8988T (cell line): ENCODE measurements at places on chromosomes 4 and X.

- DNase-seq: no peak
Measured at GRCh38 chr4:39427520-39428114, 20.9 kb downstream of the KLB start.

DNA sequence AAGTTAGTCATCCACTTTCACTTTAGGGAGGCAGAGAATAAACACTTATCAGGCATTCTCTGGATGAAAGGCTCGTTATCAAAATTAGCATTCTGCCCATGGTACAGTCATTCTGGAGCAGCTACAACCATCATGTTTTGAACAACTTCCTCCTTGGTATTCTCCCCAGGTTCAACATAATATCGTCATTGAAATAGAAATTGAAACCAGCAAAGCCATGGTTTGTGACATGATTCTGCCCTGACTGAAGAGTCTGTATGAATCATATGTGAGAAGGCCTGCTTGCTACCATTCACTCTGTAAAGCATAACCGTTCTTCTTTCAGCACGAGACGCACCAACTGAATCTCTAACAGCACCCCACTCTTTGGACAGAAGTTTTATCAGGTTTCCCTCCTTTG, 127.5 kb upstream of the RADX start:
- no peak for DNase-seq

DNA sequence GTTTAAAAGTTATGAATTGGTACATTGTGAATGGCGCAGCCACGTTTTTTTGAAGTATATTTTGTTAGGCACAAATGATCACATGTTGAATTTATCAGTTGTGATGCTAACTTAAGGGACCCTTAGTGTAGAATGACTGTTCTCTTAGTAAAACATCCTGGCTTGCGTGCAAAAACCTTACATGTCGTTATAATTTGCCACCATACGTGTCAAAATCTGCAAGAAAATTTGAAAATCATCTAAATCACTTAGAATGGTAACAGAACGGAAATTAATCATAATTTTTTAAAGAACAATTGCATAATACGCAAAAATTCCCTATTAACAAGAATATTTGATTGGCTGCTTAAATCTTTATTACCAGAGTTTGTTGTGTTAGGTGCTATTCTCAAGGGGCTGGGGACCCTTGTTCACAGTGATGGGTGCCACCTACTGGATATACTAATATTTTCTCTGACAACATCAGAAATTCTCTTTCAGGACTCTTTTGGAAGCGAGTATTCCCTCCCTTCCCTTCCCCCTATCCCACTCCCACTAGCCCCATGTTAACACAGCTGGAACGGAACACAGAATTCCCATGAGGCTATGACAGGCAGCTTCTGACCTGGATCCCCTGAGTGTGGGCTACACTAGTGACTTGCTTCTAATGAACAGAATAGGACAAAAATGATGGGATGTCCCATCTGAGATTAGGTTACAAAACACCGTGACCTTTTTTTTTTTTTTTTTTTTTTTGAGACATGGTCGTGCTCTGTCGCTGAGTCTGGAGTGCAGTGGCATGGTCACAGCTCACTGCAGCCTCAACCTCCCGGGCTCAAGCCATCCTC, 71.8 kb downstream of the SUPT20HL2 start:
- peak; percentile 18 for DNase-seq

- no peak for DNase-seq
Measured at GRCh38 chrX:154991476-154991875, 31.0 kb downstream of the F8 start.

DNA sequence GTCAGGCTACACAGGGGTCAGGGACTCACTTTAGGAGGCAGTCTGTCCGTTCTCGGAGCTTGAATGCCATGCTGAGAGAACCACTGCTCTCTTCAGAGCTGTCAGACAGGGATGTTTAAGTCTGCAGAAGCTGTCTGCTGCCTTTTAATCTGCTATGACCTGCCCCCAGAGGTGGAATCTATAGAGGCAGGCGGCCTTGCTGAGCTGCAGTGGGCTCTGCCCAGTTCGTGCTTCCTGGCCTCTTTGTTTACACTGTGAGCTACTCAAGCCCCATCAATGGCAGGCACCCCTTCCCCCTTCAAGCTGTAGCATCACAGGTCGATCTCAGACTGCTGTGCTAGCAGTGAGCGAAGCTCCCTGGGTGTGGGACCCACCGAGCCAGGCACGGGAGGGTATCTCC, 31.5 kb upstream of the UNC5C start:
- DNase-seq: no peak

GRCh38 chr4:63717384-63717783, 691.9 kb downstream of the TECRL start:
- DNase-seq: no peak

- DNase-seq: no peak
Measured at GRCh38 chr4:110020646-110021443, 108.2 kb downstream of the EGF start.

GRCh38 chr4:89754531-89754930, 82.4 kb downstream of the SNCA start:
- no peak for DNase-seq

GRCh38 chr4:6372649-6373525, 99.5 kb downstream of the PPP2R2C start:
- DNase-seq: peak; percentile 92

- no peak for DNase-seq
Measured at GRCh38 chrX:12881914-12882313, 15.0 kb downstream of the TLR7 start.

DNA sequence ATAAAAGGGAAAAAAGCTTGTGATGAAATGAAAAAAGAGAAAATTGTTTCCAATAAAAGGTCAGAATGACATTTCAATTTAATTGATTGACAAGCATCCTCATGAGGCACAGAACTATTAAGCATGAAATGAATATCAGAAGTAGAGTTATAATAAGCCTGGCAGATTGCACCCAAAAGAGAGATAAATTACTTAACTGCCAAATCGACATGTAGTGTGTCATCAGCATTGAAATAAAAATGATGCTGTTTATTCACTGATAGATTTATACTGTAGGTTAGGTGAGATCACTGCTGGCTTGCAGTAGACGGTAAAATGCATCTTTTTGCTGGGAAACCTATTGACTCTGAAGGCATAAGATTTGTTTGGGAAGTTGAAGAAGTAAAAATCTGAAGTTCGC, 507.2 kb downstream of the FSTL5 start:
- no peak for DNase-seq

DNA sequence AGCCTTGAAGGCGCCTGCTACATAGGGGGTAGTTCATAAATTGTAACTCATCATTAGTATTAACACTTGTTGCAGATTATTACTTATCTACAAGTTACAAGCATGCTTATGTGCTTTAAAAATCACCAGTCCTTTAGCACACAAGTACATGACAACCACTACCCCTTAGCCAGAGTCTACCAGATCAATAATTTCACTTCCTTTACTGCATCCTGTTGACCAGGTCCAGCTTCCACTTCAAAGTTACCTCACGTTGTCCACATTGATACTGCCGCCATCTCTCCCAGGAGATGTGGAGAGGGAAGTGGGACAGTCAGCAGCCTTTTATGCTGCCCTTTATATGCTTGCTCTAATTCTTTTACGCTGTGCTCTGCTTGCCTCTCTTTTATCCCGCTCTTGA, 231.3 kb upstream of the CXXC4 start:
- DNase-seq: no peak

DNA sequence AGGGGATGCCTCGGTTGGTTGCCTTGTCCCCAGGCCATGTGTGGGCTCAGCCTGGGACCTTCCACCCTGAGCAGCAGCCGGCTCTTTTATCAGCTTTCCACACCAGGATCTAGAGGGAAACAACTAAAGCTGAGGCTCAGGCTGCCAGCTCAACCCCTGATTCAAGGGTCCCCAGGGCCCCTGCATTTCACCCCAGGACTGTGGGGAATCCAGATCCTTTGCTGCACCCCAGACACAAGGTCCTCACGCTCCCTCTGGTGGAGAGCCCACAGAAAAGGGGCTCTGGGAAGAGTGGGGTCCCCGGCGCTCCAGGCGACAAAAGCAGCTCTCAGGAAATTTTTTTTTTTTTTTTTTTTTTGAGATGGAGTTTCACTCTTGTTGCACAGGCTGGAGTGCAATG, 64.3 kb downstream of the ZFYVE28 start:
- DNase-seq: no peak

DNA sequence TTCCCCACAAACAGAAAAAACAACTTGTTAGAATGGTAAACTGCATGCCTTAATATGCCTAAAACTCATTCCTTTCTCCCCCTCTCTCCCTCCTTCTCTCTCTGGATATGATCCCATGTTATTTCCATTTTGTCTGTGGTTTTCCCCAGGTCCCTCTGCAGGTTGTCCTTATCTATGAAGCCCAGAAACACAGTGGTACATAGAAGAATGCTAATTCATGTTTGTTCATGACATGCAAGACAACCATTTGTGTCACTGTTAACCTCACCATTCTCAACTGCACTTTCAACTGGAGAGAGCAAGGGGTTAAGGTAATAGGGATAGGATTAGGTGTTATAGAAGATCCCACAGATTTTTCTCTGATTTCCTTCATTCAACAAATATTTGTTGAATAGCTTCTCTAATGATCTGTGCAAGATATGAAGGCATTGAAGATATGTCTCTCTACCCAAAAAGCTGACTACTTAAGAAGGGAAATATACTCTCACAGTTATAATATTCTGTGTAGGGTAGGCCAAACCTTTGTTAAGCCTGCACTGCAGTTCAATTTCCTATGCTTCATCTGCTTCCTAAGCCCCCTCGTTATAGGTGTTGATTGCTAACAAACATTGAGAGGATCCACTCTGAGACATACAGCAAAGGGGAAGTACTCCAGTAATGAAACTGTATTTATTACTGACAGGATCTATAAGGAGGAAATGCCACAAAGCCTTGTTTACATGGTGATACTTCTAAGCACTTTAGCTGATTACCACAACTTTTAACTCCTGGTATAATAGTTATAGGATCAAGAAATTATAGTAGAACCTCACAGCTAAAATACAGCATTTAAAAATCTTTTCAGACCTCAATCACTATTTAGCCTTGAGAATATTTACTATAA, 96.1 kb downstream of the FRYL start:
- no peak for DNase-seq

- DNase-seq: no peak
Measured at GRCh38 chr4:82866706-82867385, 24.1 kb downstream of the SEC31A start.

DNA sequence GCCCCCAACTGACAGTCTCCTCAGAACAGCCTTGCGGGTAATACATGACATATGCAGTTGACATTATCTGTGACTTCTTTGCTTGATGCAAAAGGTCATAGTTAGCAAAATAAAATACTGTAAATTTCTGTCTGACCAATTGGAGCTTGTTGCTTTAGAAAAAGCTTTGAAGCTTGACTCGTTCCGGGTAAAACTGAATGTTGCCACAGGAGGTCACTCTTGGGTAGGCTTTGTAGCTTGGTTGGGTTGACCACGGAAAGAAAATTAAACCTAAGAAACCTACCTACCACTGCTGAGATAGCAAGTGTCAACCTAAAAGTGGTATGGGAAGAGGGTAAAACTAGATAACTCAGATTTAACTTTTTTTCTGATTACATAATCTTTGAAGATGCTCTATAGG, 23.2 kb downstream of the PRPS2 start:
- no peak for DNase-seq

GRCh38 chr4:125780164-125780563, 465.4 kb downstream of the FAT4 start:
- no peak for DNase-seq

DNA sequence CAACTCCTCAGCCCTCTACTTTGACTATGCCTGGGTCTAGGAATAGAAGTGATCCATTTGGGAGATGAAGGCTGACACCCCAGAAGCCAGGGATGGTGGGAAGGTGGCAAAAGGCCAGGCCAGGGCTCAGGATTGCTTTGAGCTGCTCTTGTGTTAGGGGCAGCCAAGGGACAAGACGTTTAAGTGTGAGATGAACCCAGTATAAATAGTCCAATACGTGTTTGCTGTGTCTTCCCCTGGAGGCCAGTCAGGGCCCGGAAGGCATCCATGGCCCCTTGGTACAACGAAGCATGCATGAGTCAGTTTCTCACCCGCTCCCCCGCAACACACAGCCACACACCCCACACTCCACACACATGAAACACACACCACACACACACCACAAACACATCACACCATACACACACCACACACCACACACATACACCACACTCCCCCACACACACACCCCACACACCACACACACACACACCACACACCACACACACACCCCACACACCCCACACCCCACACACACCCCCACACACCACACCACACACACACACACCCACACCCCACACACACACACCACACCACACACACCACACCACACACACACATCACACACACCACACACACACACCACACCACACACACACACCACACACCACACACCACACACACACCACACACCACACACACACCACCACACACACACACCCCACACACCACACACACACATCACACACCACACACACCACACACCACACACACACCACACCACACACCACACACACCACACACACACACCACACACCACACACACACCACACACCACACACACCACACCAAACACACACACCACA, 5.1 kb downstream of the STARD8 start:
- DNase-seq: no peak

GRCh38 chr4:109079201-109079600, 223.3 kb downstream of the COL25A1 start:
- no peak for DNase-seq

DNA sequence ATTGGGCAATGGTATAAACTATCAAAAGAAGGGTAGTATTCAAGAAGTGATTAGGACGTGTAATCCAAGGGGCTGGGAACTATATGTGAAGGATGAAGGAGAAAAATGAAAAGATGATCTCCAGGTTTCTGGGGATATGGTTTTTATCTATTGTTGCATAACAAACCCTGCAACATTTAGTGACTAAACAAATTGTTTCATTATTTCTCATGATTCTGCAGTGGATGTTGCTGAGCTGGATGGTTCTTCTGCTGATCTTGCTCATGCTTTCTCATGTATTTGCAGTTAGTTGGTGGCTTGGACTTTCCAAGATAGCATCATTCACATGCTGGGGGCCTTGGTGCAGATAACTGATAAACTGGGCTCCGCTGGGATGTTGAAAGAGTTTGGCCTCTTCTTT, 29.1 kb downstream of the PHOX2B start:
- DNase-seq: no peak

DNA sequence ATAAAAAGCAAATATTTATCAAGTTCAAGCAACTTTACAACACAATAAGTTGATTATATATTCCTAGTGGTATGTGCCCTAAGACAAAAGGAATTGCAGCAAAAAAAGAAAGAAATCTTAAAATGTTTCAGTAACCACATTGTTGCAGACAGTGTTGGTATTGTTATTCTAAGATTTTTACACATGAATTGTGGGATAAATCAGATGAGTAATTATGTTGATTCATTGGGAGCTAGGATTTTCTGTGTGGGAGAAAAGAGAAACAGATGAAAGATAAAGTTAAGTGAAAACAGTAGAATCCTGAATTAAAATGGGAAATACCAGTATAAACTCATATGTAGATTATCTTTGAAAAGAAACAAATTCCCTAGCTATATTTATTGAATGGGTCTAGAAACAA, 362.4 kb downstream of the PPP3CA start:
- DNase-seq: no peak

- DNase-seq: no peak
Measured at GRCh38 chrX:142999199-142999701, 26.5 kb upstream of the SPANXN4 start.

- no peak for DNase-seq
Measured at GRCh38 chr4:1463088-1463926, 57.1 kb upstream of the NKX1-1 start.
